ENCODE measurements at places on chromosomes 6 and 20. TPM values are rescaled to one million over a fixed set of nuclear protein-coding genes. Genes with fewer than 3 reads are reported as not detected.

OR2W1 gene
- total RNA-seq = not detected

NXT1 gene
- total RNA-seq = 64.5 TPM

HLA-DRA gene
- not detected for total RNA-seq

NKAPL gene
- not detected for total RNA-seq

SLC25A27 gene
- 0.47 TPM for total RNA-seq
